ENCODE measurements at places on chromosomes 5 and 9. TPM values are rescaled to one million over a fixed set of nuclear protein-coding genes. Genes with fewer than 3 reads are reported as not detected.

- H3K27ac ChIP-seq, result no peak overlapping the region
- H3K4me3 ChIP-seq, result no peak overlapping the region
- H3K36me3 ChIP-seq, result no peaks in the 10 kb centered on the region
These were observed 52.0 kb upstream of the TJP2 start for GRCh38 chr9:69122082-69122548.

GRCh38 chr5:77645995-77646639 is 7.6 kb upstream of the OTP start:
- peak overlapping the region; percentile 49 for H3K4me3 ChIP-seq
- peaks cover 41% of the 10 kb centered on the region for H3K27me3 ChIP-seq
- no peaks in the 10 kb centered on the region for H3K36me3 ChIP-seq

DNA sequence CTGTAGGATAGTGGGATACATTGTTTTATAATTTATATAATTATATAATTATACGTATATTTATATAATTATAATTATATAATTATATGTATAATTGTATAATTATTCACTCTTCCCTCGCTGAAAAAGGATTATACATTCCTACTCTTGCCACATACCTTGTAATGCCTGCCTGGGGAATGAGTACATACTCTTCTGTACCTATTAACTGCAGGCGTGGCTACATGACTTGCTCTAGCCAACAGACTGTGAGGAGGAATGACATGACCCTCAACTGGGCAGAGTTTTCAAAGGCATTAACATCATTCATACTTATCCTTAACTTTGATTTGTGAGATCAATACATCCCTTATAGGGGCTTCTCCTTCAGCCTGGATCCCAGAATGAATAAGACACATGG is 19.1 kb downstream of the ERMP1 start:
- H3K27me3 ChIP-seq, result no peaks in the 10 kb centered on the region
- H3K36me3 ChIP-seq, result peaks cover 61% of the 10 kb centered on the region
- no peak overlapping the region for H3K27ac ChIP-seq
- H3K4me3 ChIP-seq, result no peak overlapping the region
- no peak for DNase-seq
- H3K4me1 ChIP-seq, result peaks cover 7% of the 10 kb centered on the region

- no peak overlapping the region for H3K4me3 ChIP-seq
- peaks cover 2% of the 10 kb centered on the region for H3K36me3 ChIP-seq
- H3K27me3 ChIP-seq, result no peaks in the 10 kb centered on the region
- no peaks in the 10 kb centered on the region for H3K4me1 ChIP-seq
These were observed 41.5 kb downstream of the UBE2R2 start for GRCh38 chr9:33858423-33858822.

DNA sequence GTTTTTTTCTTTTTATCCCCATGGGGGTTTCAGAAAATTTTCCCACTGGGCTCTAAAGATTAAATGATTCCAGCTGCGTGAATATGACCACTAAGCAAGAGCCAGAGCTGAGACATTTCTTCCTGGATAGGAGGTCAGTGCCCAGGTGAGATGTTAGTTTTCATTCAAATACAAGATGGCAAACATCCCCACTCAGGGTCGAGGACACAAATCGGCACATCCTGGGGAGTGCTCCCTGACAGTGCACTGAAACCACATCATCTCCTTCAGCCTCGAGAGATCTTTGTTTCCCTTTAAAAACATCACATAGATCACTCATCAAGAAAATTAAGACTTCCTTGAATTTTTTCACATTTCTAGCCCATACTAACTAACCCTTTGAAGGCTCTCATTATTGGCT is 273.2 kb upstream of the PANK3 start:
- H3K27ac ChIP-seq, result no peak overlapping the region
- H3K4me3 ChIP-seq, result no peak overlapping the region
- no peaks in the 10 kb centered on the region for H3K4me1 ChIP-seq
- no peak for DNase-seq
- H3K36me3 ChIP-seq, result no peaks in the 10 kb centered on the region

DNA sequence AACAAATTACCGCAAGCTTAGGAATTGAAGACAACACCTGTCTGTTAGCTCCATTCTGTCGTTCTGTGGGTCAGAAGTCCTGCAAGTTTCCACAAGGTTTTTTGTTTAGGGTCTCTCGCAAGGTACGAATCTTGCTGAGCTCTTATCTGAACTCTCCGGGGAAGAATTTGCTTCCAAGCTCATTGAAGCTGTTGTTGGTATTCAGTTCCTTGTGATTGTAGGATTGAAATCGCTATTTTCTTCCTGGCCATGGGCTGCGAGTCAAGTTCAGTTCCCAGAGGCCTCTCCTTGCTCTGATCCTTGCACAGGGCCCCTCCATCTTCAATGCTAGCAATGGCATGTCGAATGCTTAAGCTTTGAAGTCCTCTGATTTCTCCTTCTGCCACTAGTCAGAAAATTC is 53.5 kb upstream of the CNTLN start:
- no peaks in the 10 kb centered on the region for H3K36me3 ChIP-seq
- no peak for DNase-seq
- H3K4me3 ChIP-seq, result no peak overlapping the region
- no peaks in the 10 kb centered on the region for H3K4me1 ChIP-seq
- no peak overlapping the region for H3K27ac ChIP-seq
- no peaks in the 10 kb centered on the region for H3K27me3 ChIP-seq

DNA sequence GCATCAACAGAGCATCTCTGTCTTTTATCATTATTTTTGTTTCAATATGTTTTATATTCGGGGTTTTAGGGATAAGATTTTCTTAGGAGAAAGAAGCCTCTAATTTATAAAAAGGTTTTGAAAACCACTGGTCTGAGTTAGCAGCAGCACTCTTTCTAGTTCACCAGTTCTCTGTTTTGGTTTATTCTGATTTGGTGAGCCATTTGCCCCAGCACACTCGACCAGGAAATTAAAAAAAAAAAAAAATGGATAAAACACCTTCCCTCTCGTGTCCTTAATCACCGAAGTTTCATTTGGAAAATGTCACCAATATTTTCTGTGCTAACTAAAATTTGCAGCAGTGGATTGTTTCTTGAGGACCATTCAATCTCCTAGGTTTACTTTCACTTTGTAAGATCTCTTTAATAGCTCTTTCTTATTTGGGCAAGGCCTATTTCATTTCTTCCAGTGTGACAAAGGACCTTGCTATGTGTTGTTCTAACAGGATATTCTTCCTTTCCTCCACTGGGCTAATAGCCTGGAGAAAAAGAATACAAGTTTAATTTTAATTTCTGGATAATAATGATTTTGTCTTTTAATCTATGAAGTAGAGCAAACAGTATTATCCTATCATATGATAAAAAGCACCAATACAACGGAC is 57.8 kb upstream of the ANXA1 start:
- H3K27ac ChIP-seq, result no peak overlapping the region
- H3K4me3 ChIP-seq, result no peak overlapping the region
- no peaks in the 10 kb centered on the region for H3K36me3 ChIP-seq
- no peaks in the 10 kb centered on the region for H3K4me1 ChIP-seq
- H3K27me3 ChIP-seq, result no peaks in the 10 kb centered on the region
- no peak for DNase-seq

GRCh38 chr5:90615355-90615754 is 56.8 kb downstream of the ADGRV1 start:
- no peak overlapping the region for H3K4me3 ChIP-seq
- H3K4me1 ChIP-seq, result peaks cover 10% of the 10 kb centered on the region
- no peaks in the 10 kb centered on the region for H3K27me3 ChIP-seq
- peak overlapping the region; percentile 24 for H3K27ac ChIP-seq
- peaks cover 9% of the 10 kb centered on the region for H3K36me3 ChIP-seq

DNA sequence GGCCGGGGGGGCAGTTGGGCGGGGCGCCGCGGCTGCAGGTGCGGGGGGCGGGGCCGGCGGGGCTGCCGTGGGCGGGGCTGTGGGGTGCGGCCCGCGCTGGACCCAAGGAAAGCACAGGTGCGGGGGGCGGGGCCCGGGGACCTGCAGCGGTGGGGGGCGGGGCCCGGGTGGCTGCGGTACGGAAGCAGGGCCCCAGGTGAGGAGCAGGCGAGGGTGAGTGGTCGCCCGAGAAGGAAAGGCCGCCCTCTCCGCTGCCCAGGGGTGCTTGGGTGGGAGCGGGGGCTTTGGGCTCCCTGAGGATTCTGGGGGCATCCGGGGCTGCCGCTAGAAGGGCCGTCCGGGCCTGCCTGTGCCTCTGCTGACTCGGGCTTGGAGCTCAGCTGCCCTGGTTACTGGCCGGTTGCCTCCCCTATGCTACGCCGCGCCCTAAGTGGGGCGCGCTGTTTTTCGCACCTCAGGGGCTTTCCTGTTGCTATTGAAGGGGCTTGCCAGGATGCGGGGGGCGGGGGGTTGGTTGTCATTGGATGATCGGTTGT is 767 bp downstream of the RALGPS1 start:
- DNase-seq, result peak; percentile 81
- peaks cover 6% of the 10 kb centered on the region for H3K27me3 ChIP-seq
- peaks cover 12% of the 10 kb centered on the region for H3K4me1 ChIP-seq
- H3K4me3 ChIP-seq, result peak overlapping the region; percentile 70
- no peaks in the 10 kb centered on the region for H3K36me3 ChIP-seq

GRCh38 chr9:111898331-111899096 is 1.9 kb downstream of the UGCG start:
- peaks cover 25% of the 10 kb centered on the region for H3K4me1 ChIP-seq
- no peak for DNase-seq
- H3K36me3 ChIP-seq, result no peaks in the 10 kb centered on the region
- peak overlapping the region; percentile 78 for H3K4me3 ChIP-seq
- peak overlapping the region; percentile 80 for H3K27ac ChIP-seq
- no peaks in the 10 kb centered on the region for H3K27me3 ChIP-seq

- H3K4me3 ChIP-seq, result no peak overlapping the region
- H3K27me3 ChIP-seq, result no peaks in the 10 kb centered on the region
- H3K27ac ChIP-seq, result no peak overlapping the region
- peaks cover 3% of the 10 kb centered on the region for H3K36me3 ChIP-seq
These were observed 4.8 kb downstream of the GM2A start for GRCh38 chr5:151257731-151258181.

- peaks cover 45% of the 10 kb centered on the region for H3K27me3 ChIP-seq
- no peak for DNase-seq
- no peak overlapping the region for H3K27ac ChIP-seq
- no peaks in the 10 kb centered on the region for H3K36me3 ChIP-seq
These were observed 3.0 kb upstream of the WNK2 start for GRCh38 chr9:93180938-93181337.

DNA sequence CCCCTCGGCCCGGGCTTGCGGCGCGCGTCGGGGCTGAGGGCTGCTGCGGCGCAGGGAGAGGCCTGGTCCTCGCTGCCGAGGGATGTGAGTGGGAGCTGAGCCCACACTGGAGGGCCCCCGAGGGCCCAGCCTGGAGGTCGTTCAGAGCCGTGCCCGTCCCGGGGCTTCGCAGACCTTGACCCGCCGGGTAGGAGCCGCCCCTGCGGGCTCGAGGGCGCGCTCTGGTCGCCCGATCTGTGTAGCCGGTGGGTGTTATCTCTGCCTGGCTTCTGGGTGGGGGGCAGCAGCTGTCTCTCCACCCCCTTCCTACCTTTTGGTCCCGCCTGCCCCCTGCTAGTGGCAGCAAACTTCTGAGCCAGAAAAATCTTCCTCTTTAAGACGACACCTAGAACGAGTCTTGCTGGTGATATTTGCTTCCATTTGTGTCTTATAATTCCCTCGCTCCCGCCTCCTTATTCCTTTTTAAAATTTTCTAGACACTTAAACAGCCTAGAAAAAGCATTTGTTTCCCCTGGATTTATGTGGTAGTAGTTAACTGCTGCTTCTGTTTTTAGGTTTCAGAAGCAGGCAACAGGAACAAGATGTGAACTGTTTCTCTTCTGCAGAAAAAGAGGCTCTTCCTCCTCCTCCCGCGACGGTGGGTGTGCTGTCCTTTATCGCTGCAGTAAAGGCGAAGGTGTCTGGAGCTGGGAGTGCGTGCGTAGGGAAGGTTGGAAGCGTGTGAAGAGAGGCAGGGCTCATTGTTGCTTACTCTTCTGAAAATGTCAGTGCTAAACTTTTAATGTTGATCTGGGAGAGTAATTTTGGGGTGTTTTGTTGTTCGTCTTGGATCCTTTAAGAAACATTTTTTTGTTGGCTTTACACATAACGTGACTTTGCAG is 554 bp downstream of the JAK2 start:
- peaks cover 34% of the 10 kb centered on the region for H3K36me3 ChIP-seq
- H3K27ac ChIP-seq, result peak overlapping the region; percentile 90
- H3K4me1 ChIP-seq, result peaks cover 28% of the 10 kb centered on the region
- H3K27me3 ChIP-seq, result no peaks in the 10 kb centered on the region

GRCh38 chr9:136316271-136316751 is 11.0 kb upstream of the GPSM1 start:
- H3K27ac ChIP-seq, result no peak overlapping the region
- no peaks in the 10 kb centered on the region for H3K36me3 ChIP-seq
- H3K4me3 ChIP-seq, result no peak overlapping the region
- no peak for DNase-seq
- H3K4me1 ChIP-seq, result peaks cover 34% of the 10 kb centered on the region
- H3K27me3 ChIP-seq, result peaks cover 1% of the 10 kb centered on the region

GRCh38 chr5:137269946-137270345 is 229.2 kb downstream of the SPOCK1 start:
- H3K4me1 ChIP-seq, result no peaks in the 10 kb centered on the region
- no peak overlapping the region for H3K4me3 ChIP-seq
- no peak overlapping the region for H3K27ac ChIP-seq
- no peaks in the 10 kb centered on the region for H3K27me3 ChIP-seq
- H3K36me3 ChIP-seq, result no peaks in the 10 kb centered on the region
- DNase-seq, result no peak

DNA sequence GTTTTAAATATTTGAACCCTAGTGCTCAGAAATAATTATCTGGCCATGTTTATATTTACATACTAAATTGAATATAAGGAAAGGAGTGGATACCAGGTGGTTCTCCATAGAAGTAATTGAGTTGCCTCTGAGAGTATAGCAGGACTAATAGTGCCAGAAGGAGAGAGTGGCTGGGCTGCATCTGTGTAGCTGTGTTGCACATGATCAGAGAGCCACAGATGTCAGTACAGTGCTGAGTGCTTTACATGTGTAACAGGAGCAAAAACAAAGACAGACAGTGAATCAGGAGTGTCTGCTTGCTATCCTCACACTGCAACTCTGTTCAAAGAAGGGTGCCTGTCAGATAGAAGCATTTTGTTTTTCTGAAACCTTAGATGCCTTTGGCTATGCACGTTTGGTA is 353.9 kb upstream of the PAPPA start:
- DNase-seq, result no peak
- no peaks in the 10 kb centered on the region for H3K36me3 ChIP-seq
- no peak overlapping the region for H3K4me3 ChIP-seq
- H3K27ac ChIP-seq, result no peak overlapping the region

- H3K36me3 ChIP-seq, result no peaks in the 10 kb centered on the region
- peak overlapping the region; percentile 44 for H3K27ac ChIP-seq
- peaks cover 13% of the 10 kb centered on the region for H3K4me1 ChIP-seq
- no peak overlapping the region for H3K4me3 ChIP-seq
These were observed 5.8 kb downstream of the ANKDD1B start for GRCh38 chr5:75616971-75617621.

Gene NSG2
- total RNA-seq, result not detected

Gene ESM1
- total RNA-seq, result not detected

Gene POLR3G
- 47.4 TPM for total RNA-seq

Gene GADD45G
- total RNA-seq, result 0.20 TPM

Gene SMIM3
- total RNA-seq, result 13.7 TPM

Gene CACFD1
- 1.4 TPM for total RNA-seq

Gene CMYA5
- 0.31 TPM for total RNA-seq

Gene WWC1
- 0.60 TPM for total RNA-seq

Gene PCDHGA9
- 0.18 TPM for total RNA-seq

Gene SPATA31C1
- total RNA-seq, result 0.07 TPM

Gene FOXD4L6
- total RNA-seq, result not detected

Gene GLT6D1
- total RNA-seq, result not detected

Gene ZBTB5
- total RNA-seq, result 16.6 TPM

Gene FOXD4L4
- not detected for total RNA-seq
